Activated naive CD8-positive, alpha-beta T cell treated with anti-CD3 and anti-CD28 coated beads for 36 hours (primary cell): ENCODE measurements at places on chromosomes 1 and 21.

DNA sequence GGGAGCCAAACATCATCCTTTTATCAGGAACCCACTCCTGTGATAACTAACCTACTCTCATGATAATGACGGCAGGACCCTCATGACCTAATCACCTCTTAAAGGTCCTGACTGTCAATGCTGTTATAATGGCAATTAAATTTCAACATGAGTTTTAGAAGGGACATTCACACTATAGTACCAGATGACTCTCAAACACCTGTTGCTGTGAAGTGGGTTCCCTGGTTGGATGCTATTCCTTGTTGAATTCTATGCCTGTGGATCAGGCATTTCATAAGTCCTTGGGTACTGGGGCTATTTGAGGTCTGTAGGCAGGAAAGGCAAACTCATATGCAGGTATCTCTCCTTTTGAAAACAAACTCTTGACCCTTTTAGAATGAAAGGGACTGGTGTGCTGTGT is 7.5 kb upstream of the ZSWIM5 start:
- no peak for DNase-seq

DNA sequence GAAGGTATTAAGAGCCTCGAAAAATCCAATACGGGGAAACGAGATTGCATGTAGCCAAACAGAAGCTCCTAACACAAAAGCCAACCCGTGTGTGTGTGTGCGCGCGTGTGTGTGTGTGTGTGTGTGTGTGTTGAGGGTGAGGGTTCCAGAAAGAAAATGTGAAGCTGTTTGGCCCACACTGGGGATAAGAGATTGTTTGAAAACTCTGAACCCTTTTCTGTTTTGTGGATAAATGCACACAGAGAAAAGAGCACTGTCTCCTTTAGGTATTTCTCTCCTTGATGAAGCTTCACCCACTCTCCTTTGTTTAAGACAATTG is 1.9 kb downstream of the WLS start:
- no peak for DNase-seq

DNA sequence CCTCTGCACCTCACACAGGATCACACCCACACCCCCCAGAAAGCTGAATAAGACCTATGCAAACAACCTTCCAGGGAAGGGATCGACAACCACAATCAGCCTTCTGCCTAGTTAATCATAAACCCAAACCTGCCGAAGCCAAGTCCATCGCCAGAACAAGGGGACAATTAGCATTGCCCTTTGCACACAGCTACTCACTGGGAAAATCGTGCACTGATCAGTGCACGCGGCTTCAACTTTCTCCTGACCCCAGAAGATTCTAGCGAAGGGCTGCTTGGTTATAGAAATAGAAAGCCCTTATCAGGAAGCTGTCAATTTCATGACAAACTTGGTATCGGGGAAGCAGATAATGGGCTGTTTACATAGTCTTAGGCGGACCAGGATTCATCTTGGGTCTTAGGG is 29.5 kb downstream of the RUNX1 start:
- DNase-seq = no peak

DNA sequence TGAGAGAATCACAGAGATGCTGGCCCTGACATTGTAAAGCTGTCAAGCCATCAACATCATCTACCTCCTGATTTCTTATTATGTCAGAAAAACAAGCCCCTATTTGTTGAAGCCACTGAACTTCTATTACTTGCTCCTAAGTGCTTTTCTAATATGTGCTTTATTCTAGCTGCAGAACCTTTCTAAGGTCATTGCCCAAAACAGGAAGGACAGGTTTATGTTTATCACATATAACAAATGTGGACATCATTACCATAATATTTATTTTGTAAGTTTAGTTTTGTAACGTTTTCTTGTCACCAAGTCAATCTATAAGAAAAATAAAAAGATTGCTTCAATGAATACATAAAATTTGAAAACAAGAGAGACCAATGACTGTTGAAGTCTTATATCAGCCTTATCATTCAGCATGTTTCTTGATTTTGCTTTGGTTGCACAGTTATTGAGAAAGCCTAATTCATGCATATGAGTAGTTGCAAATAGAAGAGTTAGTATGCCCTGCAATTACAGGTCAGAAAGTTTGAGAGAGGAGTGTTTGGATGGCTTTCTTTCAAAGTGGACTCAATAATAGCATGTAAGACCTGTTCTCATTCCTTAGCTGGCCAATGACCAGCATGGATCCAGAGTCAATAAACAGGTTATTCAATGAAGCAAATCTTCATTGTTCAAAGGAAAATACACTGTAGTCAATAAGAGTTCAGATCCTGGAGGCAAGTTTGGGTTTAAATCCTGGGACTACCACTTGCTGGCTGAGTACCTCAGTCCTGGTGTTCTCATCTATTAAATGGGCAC is 84.1 kb downstream of the MAB21L3 start:
- DNase-seq = no peak

DNA sequence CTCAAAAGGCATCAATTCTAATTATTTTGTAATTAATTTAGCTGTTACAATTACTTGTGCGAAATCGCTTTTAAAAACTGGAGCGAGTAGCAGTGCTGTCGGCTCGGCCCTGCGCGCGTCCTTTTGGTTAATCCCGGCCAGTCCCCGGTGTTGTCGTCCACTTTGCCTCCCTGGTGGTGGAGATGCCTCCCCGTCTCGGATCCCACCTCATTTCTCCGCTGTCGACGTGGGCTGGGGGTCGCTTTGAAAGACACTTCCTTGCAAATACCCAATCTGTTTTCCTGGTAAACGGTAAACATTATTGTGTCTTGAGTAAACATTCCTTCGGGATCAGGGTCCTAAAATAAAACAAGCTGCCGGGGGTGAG is 3.7 kb downstream of the FOXD3 start:
- no peak for DNase-seq

DNA sequence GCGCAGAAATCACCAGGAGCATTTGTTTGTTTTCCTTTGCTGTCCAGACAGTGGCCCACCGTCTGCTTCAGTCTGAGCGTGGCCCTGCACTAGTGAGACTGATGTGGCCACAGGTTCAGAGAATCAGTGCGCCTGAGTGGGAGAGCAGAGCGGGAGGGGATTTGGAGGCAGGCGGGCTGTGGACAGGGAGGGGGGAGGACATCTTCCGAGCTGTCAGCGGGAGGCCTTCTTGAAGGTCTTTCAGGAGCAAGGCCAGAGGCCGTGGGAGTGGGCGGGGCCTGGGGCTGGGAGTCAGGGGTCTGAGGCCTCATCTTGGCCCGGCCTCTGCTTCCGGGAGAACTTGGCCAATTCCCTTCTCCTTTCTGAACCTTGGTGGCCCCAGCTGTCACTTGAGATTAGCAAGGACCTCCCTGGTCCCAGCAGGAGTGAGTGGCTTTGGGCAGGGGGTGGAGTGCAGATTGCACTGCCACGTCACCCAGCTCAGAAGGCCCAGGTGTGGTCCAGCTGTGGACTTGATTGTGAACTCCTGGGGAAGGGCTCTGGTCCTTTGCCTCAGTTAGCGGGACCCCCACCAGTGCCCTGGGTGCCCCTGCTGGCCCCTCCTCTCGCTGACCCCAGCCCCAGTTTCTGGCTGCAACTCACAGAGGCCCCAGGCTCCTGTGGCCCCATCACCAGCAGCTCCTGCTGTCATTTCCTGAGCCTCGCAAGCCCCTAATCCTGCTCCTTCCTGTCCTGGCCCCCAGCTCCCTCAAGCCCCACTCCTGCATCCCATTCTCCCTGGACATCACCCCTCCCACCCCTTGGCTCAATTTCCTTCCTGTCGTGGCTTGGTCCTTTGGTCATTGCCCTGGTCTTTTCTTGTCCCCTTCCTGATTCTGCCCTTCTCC is 8.4 kb downstream of the TNFRSF1B start:
- no peak for DNase-seq

GRCh38 chr1:171226747-171227370 is 21.4 kb upstream of the FMO1 start:
- DNase-seq = peak; percentile 5
